ENCODE measurements at places on chromosomes 2 and 18. TPM values are rescaled to one million over a fixed set of nuclear protein-coding genes. Genes with fewer than 3 reads are reported as not detected.

TMEM200C gene
- not detected for polyA plus RNA-seq

NEU2 gene
- not detected for polyA plus RNA-seq

SCYGR4 gene
- polyA plus RNA-seq: not detected

NCK2 gene
- polyA plus RNA-seq: 26.5 TPM

BCS1L gene
- 13.1 TPM for polyA plus RNA-seq

CXCR4 gene
- polyA plus RNA-seq: 1.8 TPM

CBLN2 gene
- 0.05 TPM for polyA plus RNA-seq

SCTR gene
- not detected for polyA plus RNA-seq

HOXD8 gene
- 12.9 TPM for polyA plus RNA-seq

ATAD2B gene
- polyA plus RNA-seq: 5.6 TPM

LAMA3 gene
- 0.62 TPM for polyA plus RNA-seq

CRYBA2 gene
- 0.08 TPM for polyA plus RNA-seq

B3GNT7 gene
- polyA plus RNA-seq: 0.03 TPM

UGT1A4 gene
- polyA plus RNA-seq: not detected

Measured in psoas muscle (tissue), 8 donors.